ENCODE measurements at places on chromosomes 2 and 18.

DNA sequence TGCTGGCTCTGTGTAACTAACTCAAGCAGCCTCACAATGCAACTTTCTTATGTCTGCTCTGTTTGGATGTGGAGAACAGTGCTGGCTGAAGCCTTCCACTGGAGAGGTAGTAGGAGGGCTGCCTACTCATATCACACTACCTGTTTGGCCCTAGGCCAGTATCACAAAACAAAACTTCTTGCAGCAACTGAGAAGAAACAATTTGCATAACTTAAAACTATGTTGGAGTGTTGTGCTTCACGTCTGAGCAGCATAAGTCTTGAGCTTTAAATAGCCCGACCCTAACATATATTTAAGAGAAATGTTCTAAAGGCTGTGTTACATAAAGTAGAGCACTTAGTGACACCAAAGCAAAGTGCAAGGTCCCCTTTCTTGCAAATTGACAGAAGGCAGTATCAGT, 204.9 kb upstream of the ACVR2A start:
- DNase-seq = no peak

DNA sequence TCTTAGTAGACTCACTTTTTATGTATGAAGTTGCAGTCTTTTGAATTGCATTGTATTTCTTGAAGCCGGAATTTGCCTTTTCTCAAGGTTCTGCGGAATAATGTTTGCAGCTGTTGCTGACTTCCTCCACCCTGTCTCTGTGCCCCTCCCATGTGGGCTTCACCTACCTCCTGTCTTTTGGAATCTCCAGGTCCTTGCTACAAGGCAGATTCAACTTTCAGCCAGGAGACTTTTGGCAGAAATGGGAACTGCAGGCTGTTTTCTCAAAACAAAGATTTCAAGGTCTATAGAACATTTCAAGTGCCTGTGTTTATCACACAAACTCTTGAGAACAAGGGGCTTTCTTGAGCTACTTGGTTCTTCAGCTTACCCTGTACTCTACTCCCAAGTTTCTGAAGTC, 25.6 kb downstream of the ZNF236 start:
- no peak for DNase-seq

DNA sequence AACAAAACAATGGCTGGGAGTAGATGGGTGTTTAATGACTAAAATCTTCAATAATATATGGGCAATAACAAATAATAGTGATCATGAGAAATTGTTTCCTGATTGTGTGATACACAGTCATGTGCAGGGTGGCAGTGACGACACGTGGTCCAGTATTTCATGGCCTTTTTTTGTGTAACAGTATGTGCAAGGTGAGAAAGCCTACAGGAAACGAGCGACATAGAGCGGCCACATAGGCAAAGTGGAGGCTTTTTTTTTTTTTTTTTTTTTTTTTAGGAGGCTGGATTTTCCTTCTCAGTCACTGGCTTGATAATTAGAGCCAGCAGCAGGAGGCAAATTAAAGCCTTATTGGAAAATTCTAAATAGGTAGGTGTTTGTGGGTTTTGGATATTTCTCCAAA, 123.7 kb downstream of the MYO3B start:
- no peak for DNase-seq

DNA sequence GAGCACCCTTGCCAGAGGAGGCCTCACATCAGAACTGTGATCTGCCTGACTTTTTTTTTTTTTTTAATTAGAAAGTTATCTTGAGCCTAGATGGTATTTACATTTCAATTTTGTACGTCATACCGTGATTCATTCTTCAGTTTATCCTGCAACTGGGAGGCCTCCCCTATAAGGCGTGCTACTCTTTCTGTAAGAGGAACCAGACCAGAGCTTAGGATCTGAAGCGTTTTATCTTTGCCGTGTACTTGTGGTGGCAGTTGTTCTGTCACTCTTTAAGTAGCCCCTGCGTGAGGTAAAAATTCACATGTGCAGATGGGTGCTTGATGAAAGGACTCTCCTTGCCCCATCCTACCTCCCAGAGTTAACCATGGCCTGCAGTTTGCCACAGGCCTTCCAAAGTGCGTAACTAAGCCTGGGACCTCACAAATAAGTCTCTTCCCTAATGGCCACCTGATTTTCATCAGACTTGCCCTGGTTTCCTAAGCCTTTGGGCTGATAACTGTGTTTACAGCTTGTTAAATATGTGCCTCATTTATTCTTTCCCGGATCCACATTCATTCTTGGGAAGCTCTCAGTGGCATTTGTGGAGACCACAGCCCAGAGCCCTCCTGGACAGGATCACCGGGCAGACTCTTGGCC, 96.0 kb downstream of the MTCL1 start:
- no peak for DNase-seq

- DNase-seq = no peak
Observed at GRCh38 chr2:74148457-74149246, 940 bp upstream of the BOLA3 start.

DNA sequence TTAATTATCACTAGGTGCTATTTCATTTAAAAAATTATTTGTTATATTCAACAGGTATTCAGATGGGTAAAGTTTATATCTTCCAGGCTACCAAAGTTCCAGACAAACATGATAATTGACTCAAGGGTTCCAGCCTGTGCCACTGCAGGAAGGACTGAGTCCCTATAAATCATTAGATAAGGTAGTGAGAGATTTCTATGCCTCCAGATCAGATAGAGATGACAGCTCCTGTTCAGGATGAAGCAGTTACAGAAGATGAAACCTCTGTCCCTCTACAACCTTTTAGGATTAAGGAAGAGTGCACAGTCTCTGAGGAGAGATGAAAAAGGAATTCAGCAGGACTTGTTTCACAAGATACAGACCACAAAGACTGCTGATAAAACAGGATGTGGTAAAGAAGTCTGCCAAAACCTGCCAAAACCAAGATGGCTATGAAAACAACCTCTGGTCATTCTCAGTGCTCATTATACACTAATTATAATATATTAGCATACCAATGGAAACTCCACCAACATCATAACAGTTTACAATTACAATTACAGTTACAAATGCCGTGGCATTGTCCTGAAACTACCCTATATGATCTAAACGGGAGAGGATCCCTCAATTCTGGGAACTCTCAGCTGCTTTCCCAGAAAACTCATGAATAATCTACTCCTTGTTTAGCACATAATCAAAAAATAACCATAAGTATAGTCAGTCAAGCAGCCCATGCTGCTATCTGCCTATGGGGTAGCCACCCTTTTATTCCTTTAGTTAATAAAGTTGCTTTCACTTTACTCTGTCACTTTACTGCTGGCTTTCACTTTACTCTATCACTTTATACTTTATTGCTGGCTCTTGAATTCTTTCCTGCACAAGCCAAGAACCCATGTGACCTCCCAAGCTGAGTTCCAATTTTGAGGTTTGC, 288.5 kb downstream of the PDE11A start:
- peak; percentile 75 for DNase-seq

GRCh38 chr2:237141571-237142051, 55.9 kb downstream of the COPS8 start:
- DNase-seq = no peak

GRCh38 chr2:173087214-173087581, 11.6 kb downstream of the MAP3K20 start:
- no peak for DNase-seq

GRCh38 chr2:225276207-225276606, 123.3 kb upstream of the NYAP2 start:
- DNase-seq = no peak

DNA sequence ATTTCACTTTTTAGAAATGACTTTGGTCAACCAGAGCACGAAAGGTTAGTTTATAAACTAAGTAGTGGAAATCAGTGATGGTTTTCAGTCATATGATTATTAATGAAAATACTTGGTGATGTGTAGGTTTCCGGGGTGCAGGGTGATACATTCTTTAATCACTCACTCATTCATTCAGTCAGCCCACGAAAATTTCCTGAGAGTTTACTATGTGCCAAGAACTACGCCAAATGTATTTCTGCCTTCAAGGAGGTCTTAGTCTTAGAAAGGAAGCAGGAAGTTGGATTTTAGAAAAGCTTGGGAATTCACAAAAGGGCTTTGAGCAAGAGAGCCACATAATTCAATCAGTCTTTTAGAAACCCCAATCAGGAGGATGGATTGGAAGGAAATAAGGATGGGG, 543.6 kb downstream of the PLCL1 start:
- DNase-seq = no peak

DNA sequence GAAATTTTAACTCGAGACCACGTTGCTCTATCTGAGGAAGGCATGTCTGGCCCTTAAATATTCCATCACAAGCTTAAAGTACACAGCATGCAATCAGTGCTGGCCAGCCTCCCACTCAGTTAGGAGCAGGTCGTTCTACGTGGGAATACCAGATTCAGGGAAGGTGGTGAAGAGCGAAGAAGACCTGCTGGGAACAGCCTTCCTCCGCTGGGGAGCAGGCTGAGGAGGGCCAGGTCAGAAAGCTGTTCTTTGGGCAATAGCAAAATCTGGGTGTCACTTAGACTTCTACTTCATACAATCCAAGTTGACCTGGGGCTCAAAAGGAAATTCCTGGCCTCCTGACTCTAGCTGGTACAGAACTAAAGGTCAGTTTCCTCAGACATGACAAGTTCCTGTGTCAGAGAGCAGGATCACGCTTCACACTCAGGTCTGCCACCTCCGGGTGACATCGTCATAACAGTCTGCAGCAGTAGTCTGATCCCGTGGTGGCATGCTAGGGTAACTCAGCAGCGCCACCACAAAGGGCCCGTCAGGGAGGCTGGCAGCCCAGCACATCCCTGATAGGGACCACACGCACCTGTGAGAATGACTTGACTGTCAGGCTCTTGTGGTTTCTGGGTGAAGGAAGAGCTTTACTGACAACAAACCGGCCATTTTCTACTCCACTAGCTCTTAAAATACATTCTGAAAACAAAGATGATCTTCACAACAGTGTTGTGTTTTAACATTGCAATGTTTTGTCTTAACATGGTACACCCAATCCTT, 35.2 kb upstream of the NAPG start:
- DNase-seq = peak; percentile 41

DNA sequence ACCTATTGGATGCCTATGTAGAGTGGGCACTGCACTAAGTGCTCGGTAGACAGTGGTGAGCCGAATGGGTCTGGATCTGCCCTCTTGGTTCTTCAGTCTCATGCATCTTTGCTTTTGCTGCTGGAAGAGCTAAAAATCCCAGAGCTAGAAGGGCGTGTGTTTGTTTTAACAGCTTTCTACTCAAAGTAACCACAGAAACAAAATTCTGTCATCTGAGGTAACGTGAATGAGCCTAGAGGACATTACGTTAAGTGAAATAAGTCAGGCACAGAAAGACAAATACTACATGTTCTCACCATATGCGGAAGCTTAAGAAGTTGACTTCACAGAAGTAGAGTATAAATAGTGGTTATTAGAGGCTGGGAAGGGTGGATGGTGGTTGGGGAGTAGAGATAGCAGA, 119.8 kb downstream of the PLB1 start:
- no peak for DNase-seq

DNA sequence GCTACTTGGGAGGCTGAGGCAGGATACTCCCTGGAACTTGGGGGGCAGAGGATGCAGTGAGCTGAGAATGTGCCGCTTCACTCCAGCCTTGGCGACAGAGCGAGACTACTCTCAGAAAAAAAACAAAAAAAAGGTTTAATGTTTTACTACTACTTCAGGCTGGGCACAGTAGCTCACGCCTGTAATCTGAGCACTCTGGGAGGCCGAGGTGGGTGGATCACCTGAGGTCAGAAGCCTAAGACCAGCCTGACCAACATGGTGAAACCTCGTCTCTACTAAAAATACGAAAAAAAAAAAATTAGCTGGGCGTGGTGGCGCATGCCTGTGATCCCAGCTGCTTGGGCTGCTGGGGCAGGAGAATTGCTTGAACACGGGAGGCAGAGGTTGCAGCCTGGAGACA, 75.7 kb upstream of the ATIC start:
- no peak for DNase-seq

GRCh38 chr2:821546-821945, 129.1 kb upstream of the SNTG2 start:
- DNase-seq = no peak

GRCh38 chr18:78213361-78213994, 766.1 kb upstream of the SALL3 start:
- no peak for DNase-seq

DNA sequence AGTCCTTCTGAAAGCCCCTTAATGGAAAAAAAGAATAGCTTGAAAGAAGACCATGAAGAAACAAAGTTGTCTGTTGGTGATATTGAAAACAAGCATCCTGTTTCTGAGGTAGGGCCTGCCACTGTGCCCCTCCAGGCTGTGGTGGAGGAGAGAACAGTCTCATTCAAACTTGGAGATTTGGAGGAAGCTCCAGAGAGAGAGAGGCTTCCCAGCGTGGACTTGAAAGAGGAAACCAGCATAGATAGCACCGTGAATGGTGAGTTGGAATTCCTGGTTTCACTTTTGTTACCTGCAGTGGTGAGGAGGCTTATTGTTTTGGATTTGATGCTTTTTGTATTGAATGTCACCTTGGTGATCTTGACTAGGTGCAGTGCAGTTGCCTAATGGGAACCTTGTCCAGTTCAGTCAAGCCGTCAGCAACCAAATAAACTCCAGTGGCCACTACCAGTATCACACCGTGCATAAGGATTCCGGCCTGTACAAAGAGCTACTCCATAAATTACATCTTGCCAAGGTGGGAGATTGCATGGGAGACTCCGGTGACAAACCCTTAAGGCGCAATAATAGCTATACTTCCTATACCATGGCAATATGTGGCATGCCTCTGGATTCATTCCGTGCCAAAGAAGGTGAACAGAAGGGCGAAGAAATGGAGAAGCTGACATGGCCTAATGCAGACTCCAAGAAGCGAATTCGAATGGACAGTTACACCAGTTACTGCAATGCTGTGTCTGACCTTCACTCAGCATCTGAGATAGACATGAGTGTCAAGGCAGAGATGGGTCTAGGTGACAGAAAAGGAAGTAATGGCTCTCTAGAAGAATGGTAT, 13.3 kb downstream of the SLC20A1 start:
- DNase-seq = no peak

- no peak for DNase-seq
Observed at GRCh38 chr2:127256381-127256780, 36.3 kb upstream of the CYP27C1 start.

GRCh38 chr2:233807215-233807865, 29.2 kb downstream of the MROH2A start:
- DNase-seq = no peak

- DNase-seq = no peak
Observed at GRCh38 chr2:1101982-1102590, 151.4 kb downstream of the SNTG2 start.

- no peak for DNase-seq
Observed at GRCh38 chr18:25815659-25816058, 274.8 kb downstream of the SS18 start.

- peak; percentile 74 for DNase-seq
Observed at GRCh38 chr2:216486708-216487107, 11.9 kb upstream of the RPL37A start.
